ENCODE measurements at places on chromosomes 3 and 15.

DNA sequence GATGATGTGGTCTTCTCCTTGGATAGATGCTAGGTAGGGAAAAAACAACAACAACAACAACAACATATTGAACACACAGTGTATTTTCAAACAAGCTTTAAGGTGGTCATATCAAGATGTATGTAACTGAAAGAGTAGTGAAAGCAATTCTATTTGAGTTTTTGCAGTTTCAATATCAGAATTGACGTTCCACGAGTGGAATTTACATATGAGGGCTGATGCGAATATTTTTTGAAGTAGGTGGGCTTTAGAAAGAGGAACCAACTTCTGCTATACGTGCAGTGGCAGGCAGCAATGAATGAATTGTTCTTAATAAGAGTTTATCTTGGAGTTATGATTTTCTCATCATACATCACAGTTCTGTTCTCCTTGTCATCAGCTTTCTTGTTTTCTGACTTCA lies 151.9 kb upstream of the CNTN3 start:
- no peak for DNase-seq

DNA sequence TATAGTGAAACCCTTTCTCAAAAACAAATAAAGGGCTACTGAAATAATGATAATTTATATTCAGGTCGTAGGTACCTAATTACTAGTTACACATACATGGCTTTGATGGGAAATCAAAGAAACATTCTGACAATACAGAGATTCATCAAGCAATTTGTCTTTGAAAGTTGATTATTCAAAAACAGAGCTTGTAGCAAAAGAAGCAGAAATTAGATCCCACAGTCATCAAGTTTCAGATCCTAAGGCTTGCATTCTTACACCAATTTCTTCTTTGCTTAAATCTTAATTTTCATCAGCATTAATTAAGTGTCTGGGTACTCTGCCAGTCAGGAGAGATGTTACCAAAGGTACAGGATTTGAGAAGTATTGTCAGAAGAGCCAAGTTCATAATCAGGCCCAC lies 1.5 kb upstream of the HEXA start:
- no peak for DNase-seq

DNA sequence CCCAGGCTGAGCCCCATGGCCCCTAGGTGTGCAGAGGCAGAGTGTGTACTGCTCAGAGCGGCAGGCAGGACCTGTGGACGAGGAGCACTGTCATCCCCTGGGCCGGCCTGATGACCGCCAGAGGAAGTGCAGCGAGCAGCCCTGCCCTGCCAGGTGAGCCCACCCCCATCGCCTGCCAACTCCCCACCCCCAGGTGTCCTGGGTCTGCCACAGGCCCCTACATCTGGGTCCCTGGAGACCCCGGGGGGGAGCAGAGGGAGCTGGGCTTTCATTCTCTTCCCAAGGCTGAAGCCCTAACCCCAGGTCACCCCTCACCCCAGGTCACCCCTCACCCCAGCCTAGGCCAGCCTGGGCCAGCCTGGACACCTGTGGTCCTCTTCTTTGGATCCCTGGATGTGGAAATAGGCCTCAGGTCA lies 93.1 kb downstream of the TBC1D2B start:
- DNase-seq: no peak

DNA sequence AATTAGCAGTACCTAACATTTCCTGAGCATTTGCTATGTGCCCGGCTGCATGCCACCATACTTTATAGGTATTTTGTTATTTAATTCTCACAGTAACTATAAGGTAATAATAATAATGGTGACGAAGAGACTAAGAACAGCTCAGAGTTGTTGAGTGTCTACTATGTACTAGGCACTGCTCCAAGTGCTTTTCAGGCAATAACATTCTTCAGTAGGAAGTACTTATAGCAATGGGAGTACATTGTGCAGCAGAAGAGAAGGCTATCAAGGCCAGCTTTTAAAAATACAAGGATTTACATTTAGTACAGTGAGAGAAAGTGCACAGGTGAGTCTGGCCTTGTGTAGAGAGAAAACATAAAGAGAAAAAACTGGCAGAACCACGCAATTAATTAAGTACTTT lies 647.4 kb downstream of the FHIT start:
- no peak for DNase-seq

DNA sequence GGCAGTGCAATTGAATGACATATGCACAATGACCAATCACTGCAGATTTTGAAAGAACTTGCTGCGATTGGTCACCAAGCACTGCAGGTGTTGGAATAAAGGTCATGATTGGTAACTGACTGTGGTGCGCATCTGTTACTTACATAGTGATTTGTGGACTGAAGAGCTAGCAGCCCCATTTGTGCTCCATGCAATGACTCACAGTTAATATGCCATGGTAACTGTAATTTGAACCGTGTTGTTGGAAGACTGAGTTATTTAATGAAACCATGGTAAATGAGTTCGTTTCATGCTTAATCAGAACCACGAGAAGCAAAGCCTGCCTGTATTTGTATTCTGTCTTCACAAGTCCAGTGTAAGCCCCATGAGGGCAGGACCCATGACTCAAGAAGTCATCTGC lies 220.5 kb downstream of the TJP1 start:
- DNase-seq: no peak

- DNase-seq: no peak
Observed at GRCh38 chr15:90351479-90352106, 491 bp upstream of the ZNF774 start.

- no peak for DNase-seq
Observed at GRCh38 chr3:114582929-114583328, 289.1 kb downstream of the TIGIT start.

DNA sequence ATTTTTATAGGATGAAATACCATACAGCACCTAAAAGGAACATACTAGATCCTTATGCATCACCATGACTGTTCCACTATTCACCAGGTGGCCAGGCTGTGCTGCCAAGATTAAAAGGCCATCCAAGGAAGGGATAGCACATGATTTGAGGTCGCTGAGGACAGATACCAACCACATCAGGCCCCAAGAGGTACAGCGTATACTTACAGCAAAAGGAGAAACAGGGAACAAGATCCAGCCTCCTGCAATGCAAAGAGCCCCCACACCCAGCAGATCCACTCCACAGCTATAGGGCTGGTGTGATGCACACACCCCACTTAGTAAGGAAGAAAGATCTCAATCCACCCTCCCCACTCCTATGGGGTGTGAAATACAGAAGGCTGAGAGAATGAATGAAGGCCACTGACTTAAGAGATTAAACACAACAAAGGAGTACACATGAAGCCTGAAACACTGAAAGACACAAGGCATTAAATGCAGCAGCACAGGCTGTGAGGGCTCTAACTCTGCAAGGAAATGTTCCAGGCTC lies 32.0 kb upstream of the ZNF445 start:
- no peak for DNase-seq

DNA sequence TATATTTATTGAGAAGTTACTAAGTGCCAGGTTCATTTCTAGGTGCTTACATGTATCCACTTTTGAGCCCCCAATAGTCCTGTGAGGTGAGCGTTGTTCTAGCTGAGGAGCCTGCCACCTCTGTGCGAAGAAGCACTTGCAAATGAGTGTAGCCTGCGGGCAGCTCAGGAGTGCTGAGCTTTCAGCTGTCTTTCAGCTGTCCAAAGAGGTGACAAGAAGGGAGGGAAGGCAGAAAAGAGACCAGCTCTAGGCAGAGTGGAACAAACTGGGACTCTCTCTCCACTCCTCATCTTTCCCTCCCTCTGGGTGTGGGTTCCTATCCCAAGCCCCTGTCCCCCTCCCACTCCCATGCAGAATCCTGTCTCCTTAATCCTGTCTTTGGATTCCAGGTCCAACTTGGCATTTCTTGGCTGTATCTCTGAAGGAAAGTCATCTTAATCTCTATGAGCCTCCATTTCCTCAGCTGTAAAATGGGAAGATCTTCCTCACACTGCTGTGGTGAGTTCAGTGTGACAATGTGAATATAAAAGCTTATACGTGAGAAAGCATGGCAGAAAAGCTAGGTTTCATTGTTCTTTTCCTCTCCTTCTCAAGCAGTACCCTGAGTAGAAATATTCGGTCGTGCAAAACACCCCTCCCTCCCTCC lies 6.7 kb upstream of the SRP14 start:
- no peak for DNase-seq

DNA sequence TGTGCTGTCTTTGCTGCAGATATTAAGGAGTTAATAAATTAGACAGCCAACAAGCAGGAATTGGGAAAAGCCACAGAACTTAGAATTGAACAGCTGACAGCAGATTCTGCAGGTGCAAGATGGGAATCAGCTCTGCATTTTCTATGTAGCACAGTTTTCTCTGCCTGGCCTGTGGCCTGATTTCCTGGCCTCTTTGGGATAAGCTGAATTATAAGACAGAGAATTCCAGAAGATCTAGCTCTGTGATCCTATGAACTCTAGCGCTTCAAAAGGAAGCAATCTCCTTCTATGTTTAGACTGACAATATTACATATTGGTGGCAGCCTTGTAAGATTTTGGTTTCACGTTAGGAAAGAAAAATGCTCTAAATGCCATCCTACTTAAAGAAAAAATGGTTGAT lies 24.0 kb upstream of the SOX2 start:
- DNase-seq: no peak
